Stimulated activated CD8-positive, alpha-beta memory T cell treated with anti-CD3 and anti-CD28 coated beads, Interleukin-4, amount 100 ng/mL, for 24 hours (primary cell): ENCODE measurements at places on chromosomes 12 and 14.
A peak's percentile ranks its signal among the peaks of the same experiment; 100 is the strongest.

GRCh38 chr12:92402415-92402814 is 256.8 kb upstream of the BTG1 start:
- no peak for DNase-seq

- DNase-seq: no peak
Observed at GRCh38 chr12:53869500-53869899, 69.1 kb upstream of the HOXC13 start.

DNA sequence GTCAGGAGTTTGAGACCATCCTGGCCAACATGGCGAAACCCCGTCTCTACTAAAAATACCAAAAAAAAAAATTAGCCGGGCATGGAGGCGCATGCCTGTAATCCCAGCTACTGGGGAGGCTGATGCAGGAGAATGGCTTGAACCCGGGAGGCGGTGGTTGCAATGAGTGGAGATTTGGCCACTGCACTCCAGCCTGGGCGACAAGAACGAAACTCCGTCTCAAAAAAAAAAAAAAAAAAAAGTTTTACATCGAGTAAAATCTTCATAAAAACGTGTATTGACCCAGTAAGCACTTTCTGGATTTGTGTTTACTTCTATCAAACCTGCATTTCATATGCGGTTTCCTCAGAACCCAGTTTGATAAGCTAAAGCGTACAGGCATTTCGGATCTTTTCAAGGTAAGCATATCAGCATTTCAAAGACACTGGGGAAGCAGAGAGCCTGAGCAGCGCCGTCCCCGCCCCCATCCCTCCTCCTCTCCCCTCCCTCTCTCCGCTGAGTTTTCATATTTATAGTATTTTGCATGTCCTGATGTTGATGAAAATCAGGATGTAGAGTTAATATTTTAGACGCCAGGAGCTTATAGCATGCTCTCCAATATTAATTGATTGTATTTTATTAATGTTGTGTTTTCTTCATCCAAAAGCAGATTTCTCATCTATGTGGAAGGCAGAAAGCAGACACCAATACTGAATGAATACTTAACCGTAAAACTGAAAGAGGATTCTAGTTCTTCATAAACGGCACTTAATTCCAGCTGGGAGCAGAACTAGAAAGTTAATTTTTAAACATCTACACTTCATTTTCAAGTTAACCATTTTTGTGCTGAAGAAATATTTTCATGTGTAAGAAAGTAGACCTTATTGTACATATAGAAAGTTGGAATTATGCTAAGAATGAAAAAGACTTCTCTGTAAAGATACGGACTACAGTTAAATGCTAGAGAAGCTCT is 9.2 kb upstream of the HIP1R start:
- no peak for DNase-seq

- DNase-seq: no peak
Observed at GRCh38 chr12:21065845-21066244, 65.1 kb upstream of the SLCO1B1 start.

- DNase-seq: peak; percentile 30
Observed at GRCh38 chr14:66508846-66509621, 1.1 kb downstream of the GPHN start.

GRCh38 chr12:104683831-104684503 is 227.2 kb downstream of the CHST11 start:
- DNase-seq: no peak
